ENCODE measurements at places on chromosomes 4 and X.
A peak's percentile ranks its signal among the peaks of the same experiment; 100 is the strongest.

- no peak for DNase-seq
Measured at GRCh38 chr4:189022440-189023035, 883.3 kb downstream of the TRIML1 start.

DNA sequence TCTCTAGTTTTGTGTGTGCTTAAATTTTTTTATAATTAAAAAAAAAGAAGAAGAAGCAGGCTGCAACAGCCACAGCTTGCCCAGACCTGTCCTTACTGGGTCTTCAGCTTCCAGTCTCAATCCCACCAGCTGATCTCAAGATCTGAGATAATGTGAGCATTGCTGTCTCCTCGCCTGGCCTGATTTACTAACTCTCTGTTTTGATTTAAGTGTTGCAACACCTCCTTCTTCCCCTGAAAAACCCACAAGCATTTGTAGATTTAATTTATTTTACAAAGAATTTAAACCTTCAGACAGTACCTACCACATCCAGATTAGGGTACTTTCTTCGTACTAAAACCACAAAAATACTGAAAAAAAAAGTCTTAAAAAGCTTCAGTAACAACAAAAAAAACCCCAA, 38.0 kb downstream of the FAM241A start:
- DNase-seq: no peak

DNA sequence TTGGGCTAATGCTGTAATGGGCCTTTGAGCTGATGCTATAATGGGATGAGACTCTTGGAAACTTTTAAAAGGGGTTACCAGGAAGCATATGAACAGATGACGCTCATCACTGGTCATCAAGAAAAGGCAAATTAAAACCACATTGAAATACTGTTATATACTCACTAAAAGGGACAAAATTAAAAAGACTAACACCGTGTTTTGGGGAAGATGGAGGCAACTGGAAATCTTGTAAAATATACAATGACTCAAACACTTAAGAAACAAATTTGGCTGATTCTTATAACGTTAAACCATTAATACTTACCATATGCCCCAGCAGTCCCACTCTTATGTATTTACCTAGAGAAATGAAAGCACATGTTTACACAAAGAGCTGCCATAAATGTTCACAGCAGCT, 207.2 kb upstream of the GPRIN3 start:
- DNase-seq: no peak

DNA sequence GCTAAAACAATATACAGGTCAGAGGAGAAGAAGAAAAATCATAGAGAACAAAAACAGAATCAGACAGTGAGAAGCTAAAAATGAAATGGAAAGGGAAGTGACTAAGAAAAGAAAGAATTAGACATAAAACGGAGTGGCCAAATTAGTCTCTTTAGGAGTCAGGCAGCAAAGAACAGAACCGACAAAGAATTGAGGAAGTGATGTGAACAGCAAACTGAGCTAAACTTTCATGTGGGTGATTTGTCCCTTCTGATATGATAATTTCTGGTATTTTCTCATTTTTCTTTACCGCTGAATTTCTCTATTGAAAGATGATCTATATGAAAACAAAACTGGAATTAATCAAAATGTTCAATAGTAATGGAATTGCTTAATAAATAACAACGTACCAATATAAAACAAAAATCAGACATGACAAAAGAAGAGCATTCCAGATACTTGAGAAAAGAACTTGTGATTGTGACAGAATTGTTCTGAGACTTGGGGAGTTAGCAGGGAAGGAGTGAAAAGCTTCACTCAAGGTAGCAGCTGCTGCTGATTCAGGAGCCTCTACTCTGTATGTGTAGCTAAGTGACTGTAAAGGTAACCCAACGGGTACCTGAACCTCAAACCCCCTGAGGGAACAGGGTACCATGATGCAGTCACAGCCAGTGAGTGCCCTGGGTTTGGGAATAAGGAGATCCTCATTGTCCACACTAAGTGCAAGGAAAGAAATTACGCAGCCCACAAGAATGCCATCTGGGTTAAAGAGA, 8.8 kb downstream of the TAPT1 start:
- DNase-seq: no peak

- no peak for DNase-seq
Measured at GRCh38 chr4:163590103-163590502, 95.6 kb downstream of the TMA16 start.

GRCh38 chr4:1578251-1578773, 105.8 kb downstream of the FAM53A start:
- no peak for DNase-seq

- DNase-seq: no peak
Measured at GRCh38 chr4:176467001-176467400, 147.2 kb downstream of the SPCS3 start.

DNA sequence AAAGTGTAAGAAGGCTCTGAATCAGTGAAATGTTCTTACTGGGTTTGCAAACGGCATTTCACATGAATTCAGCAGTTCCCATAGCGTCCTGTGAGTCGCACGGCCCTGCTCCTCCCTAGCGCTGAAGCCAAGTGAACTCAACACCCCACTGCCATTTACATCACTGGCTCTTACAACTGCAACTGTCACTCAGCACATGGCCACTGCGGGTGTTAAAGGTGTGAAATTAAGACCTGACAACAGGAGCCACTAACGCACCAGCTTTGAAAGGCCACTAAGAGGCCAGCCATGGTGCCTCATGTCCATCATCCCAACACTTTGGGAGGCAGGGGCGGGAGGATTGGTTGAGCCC, 31.7 kb downstream of the RNF212 start:
- no peak for DNase-seq

DNA sequence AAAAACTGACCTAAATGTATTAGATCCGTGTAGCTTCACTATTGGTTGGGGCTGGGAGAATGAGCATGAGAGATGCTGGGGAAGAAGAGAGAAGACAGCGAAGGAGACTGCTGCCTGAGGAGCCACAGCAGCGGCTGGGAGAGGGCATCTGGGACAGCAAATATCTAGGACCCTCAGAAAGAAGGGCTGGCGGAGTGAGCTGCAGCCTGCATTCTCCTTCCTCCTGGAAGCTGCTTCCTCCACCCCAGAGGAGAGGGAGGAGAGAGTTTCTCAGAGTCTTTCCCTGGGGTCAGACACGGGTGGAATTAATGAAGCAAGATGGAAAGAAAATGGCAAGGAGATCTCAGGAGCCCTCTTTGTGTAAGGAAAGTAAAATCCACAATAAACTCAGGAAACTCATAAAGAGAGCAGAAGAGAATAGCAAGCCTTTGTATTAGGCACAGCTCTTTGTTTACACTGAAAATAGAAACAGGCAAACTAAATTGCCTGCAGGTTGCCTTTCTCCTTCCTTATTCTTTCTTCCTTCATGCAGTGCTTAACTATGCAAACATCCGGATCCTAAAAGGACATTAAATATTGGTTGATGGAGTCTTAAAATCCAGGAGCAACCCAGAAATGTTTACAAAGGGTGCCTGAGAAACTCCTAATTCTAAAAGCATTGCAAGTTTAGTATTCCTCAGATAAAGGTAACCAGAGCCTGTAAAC, 130.3 kb upstream of the GALNT7 start:
- no peak for DNase-seq

GRCh38 chrX:13664020-13664419, 11.1 kb downstream of the TCEANC start:
- DNase-seq: no peak

DNA sequence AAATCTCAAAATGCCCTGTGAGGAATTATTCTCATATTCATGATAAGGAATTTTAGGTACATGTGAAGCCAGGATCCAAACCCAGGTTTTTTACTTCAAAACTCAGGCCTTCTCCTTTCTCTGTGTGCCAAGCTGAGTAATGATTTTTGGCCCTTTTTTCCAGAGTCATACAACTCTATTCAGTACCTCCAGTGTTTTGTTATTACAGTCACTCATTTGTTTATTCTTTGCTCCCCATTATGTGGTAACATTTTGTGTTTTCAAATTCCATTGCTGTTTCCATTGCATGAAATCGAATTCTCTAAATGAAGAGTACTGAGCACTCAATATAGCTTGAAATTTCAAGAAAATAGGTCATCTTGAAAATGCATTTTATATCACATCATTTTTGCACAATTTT, 315.4 kb downstream of the NR3C2 start:
- DNase-seq: no peak

GRCh38 chrX:82734140-82734539, 774.0 kb upstream of the POU3F4 start:
- DNase-seq: no peak

- peak; percentile 58 for DNase-seq
Measured at GRCh38 chr4:38318737-38319455, 345.1 kb upstream of the KLF3 start.

DNA sequence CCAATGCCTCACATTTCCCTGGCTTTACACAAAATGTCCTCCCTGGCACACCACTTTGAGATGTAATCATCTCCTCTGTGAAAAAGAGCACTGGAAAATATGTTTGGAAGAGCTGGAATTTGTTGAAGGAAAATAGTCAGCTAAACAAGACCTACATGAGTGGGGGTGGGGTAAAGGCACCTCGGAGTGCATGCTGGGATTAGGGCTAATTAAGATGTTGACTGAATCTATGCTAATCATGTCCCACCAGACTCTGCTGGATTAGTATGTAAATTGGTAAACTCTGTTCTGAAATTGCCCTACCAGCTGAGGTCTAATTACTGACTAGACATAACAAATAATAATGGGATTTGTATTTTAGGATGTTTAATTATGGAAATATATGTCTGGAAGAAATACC, 46.8 kb upstream of the MID1 start:
- no peak for DNase-seq

All from stimulated activated CD4-positive, alpha-beta T cell treated with anti-CD3 and anti-CD28 coated beads, Interleukin-2, amount 100 ng/mL, for 48 hours (primary cell).